AG04450 (cell line): ENCODE measurements at places on chromosomes 7 and 10. TPM values are rescaled to one million over a fixed set of nuclear protein-coding genes. Genes with fewer than 3 reads are reported as not detected.

DNA sequence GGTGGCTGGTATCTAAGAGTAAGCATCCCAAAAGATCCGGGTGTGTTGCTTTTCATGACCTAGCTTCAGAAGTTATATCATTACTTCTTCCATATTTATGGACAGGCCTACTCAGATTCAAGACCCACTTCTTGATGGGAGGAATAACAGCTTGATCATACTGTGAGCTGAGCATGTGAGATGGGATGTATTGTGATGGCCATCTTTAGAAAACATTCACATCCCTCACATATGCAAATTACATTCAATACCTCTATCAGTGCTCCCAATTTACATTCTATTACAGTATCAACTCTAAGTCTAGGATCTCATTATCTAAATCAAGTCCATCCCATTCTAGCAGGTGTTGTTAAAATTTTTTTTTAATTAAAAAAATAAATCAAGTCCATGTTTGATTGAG is 99.8 kb upstream of the OIT3 start:
- no peak for DNase-seq

- peak; percentile 21 for DNase-seq
Measured at GRCh38 chr10:34156781-34157425, 658.2 kb downstream of the PARD3 start.

GRCh38 chr10:33804584-33804983 is 470.1 kb upstream of the NRP1 start:
- DNase-seq: no peak

DNA sequence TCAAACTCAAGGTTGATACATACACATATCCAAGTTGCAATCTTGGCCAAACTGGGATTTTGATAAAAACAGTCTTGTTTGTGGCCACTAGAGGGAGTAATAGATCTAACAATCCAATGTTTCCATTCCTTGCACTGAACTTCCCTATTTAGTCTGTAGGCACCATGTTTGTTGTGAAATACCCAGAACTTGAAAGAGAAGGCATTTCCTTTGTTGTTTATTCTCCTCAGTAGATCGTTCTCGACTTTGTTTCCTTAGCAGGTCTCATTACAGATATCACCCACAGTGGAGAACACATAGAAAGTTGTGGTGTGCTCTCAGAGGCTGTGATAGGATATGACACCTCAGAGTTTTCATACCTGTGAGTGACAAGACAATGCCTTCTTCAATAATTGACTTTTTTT is 70.3 kb upstream of the MXI1 start:
- DNase-seq: peak; percentile 48

- no peak for DNase-seq
Measured at GRCh38 chr7:24169077-24169624, 114.8 kb upstream of the NPY start.

- no peak for DNase-seq
Measured at GRCh38 chr10:116621934-116622655, 1.3 kb downstream of the PNLIPRP2 start.

- no peak for DNase-seq
Measured at GRCh38 chr10:71268758-71269157, 50.3 kb upstream of the SLC29A3 start.

The AKR1B15 gene
- polyA plus RNA-seq: 0.10 TPM in 1 of 2 replicates, not detected in the other

The SPDYE6 gene
- polyA plus RNA-seq: not detected in 2 replicates

The TNPO3 gene
- polyA plus RNA-seq: 45.5 and 49.5 TPM in 2 replicates

The PON1 gene
- polyA plus RNA-seq: not detected in 2 replicates
